Amygdala (tissue), 56 donors: ENCODE measurements at places on chromosomes 16 and 17.

GRCh38 chr17:82914375-82914774 lies 74.6 kb upstream of the ZNF750 start:
- DNase-seq, result no peak

DNA sequence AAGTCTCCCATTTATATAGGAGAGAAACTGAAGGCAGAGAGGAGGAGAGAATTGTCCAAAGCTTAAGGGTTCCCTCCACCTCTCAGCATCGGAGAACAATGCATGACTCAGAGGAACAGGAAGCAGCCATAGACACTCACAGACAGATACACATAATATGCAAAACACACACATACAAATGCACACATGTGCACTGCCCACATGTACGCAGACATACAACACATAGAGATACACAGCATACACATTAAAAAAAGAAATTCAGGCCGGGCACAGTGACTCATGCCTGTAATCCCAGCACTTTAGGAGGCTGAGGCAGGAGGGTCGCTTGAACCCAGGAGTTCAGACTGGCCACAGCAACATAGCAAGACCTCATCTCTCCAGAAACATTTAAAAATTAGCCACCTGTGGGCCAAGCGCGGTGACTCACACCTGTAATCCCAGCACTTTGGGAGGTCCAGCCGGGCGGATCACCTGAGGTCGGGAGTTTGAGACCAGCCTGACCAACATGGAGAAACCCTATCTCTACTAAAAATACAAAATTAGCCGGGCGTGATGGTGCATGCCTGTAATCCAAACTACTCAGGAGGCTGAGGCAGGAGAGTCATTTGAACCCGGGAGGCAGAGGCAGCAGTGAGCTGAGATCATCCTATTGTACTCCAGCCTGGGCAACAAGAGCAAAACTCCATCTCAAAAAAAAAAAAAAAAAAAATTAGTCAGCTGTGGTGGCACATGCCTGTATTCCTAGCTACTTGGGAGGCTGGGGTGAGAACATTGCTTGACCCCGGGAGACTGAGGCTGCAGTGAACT lies 11.3 kb downstream of the ERAL1 start:
- DNase-seq, result no peak

- DNase-seq, result no peak
Measured at GRCh38 chr16:77974883-77975282, 47.5 kb upstream of the CLEC3A start.

DNA sequence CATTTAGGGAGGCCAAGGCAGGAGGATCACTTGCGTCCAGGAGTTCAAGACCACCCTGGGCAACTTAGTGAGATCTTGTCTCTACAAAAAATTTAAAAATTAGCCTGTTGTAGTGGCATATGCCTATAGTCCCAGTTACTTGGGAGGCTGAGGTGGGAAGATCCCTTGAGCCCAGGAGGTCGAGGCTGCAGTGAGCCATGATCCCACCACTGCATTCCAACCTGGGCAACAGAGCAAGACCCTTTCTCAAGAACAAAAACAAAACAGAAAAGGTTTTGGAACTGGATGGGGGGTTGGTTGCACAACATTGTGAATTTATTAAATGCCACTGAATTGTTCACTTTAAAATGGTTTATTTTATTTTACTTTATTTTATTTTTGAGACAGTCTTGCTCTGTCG lies 21.2 kb downstream of the PLXDC1 start:
- DNase-seq, result no peak

DNA sequence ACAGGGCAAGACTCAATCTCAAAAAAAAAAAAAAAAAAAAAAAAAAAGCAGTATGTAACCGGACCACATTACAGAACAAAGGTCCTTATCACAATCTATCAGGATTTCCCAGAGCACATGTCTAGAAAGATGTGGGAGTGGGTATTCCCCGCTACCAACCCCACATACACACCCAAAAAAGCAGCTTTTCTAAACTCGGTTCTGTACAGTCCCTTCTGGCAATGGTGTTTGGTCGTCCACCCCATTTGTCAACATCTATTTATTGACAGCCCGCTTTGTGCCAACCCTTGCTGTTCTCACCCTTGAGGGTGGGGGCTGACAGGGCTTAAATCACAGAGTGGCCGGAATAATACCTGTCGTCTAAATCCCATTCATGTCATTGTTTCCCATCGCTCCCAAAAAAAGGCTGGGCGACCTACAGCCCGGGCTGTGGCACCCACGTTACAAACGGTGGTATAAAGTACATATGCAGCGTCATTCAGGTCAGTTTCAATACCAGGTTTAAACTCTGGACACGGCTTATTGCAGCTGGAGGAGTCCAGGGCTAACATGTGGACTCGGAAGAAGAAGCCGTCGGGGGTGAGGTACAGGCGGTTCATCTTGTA lies 3.6 kb downstream of the C17orf58 start:
- no peak for DNase-seq

GRCh38 chr16:57807968-57808528 lies 5.8 kb upstream of the KIFC3 start:
- peak; percentile 17 for DNase-seq

GRCh38 chr16:74463888-74464287 lies 42.6 kb upstream of the CLEC18B start:
- no peak for DNase-seq

- DNase-seq, result peak; percentile 79
Measured at GRCh38 chr17:72342627-72343527, 222.1 kb downstream of the SOX9 start.

GRCh38 chr17:78013683-78014467 lies 55.4 kb downstream of the TNRC6C start:
- no peak for DNase-seq

GRCh38 chr17:79097226-79098055 lies 22.8 kb downstream of the ENGASE start:
- no peak for DNase-seq

DNA sequence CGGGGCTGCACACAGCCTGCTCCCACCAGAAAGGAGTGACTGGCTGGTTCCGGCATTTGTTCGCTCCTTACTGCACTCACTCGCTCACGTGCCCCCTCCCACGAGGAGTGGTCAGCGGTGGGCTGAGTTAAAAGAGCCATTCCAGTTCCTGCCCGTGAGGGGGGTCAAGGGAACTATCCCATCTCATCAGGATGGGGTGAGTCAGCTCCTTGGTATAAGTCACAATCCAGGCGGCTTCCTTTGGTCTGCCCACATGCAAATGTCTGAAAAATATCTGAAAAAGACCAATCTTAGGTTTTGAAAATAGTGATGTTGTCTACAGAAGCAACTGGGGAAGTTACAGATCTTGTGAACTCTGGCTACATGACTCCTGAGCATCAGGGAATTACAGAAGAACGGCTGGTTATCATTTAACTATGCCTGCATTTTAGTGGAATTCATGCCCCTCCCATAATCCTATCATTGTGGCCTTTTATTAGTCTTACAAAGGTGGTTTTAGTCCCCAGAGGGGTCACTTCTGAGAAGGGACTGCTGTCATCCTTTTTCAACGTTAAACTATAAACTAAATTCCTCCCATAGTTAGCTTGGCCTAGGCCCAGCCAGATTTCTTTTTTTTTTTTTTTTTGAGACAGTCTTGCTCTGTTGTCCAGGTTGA lies 9.8 kb upstream of the TNFSF12 start:
- no peak for DNase-seq

- DNase-seq, result no peak
Measured at GRCh38 chr17:80092959-80093358, 8.4 kb upstream of the GAA start.

GRCh38 chr16:58116081-58116480 lies 13.1 kb downstream of the CFAP20 start:
- DNase-seq, result no peak

GRCh38 chr16:53092284-53092683 lies 37.5 kb downstream of the CHD9 start:
- DNase-seq, result no peak

DNA sequence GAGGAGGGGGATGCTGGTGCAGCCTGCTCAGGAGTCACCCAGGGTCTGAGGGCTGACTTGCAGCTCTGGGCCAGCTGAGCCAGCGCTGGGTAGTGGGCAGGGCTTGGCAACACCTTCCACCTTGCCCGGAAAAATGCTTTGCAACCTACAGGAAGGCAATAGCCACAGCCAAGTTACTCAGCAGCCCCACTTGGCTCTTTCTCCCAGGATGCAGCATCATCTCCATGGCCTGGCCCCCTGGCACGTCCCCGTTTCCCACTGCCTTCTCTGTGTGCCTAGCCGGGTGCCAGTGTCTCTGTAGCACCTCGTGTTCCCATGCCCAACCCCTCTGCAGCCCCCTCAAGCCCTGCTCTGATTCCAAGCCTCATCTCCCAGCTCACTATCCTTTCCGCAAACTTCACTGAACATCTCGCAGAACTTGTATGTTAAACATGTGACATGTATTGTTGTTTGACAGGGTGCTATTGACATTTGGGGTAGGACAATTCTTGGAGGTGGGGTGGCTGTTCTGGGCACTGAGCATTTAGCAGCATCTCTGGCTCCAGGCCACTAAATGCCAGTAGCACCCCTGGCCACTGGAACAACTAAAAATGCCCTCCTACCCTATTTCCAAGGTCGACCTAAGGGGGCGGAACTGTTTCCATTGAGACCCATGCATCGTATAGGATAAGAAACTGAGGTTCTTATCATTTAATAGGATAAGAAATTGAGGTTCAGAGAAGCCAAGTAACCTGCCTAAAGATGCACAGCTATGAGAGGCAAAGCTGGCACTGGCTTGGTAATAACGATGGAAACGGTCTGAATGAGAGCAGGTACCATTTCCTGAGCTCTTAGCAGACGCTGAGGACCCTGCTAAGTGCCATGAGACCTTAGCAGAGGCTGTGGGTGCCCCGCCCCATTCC lies 12.2 kb downstream of the DEXI start:
- no peak for DNase-seq

- DNase-seq, result no peak
Measured at GRCh38 chr17:52546493-52546892, 388.0 kb upstream of the CA10 start.

GRCh38 chr16:70302745-70303144 lies 3.8 kb downstream of the DDX19B start:
- DNase-seq, result no peak

DNA sequence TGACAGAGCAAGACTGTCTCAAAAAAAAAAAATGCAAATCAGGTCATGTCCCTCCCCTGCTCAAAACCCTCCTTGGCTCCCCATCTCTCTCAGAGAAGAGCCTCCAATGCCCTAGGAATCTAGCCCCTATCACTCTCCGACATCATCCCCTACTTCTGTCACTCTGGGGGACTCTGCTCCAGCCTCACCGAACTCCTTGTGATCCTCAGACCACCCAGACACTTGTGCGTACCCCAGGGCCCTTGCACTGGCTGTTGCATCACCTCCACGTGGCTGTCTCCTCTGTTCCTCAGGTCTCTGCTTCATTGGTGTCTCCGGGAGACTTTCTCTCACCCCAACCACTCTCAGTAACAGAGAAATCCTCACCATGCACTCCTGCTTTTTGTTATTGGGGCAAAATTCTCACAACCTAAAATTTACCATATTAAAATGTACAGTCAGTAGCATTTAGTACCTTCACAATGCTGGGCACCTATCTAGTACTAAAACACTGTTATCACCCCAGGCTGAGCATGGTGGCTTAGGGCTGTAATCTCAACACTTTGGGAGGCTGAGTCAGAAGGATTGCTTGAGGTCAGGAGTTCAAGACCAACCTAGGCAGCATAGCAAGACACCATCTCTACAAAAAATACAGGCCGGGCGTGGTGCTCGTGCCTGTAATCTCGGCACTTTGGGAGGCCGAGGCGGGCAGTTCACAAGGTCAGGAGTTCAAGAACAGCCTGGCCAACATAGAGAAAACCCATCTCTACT lies 15.2 kb downstream of the PLA2G10 start:
- no peak for DNase-seq

DNA sequence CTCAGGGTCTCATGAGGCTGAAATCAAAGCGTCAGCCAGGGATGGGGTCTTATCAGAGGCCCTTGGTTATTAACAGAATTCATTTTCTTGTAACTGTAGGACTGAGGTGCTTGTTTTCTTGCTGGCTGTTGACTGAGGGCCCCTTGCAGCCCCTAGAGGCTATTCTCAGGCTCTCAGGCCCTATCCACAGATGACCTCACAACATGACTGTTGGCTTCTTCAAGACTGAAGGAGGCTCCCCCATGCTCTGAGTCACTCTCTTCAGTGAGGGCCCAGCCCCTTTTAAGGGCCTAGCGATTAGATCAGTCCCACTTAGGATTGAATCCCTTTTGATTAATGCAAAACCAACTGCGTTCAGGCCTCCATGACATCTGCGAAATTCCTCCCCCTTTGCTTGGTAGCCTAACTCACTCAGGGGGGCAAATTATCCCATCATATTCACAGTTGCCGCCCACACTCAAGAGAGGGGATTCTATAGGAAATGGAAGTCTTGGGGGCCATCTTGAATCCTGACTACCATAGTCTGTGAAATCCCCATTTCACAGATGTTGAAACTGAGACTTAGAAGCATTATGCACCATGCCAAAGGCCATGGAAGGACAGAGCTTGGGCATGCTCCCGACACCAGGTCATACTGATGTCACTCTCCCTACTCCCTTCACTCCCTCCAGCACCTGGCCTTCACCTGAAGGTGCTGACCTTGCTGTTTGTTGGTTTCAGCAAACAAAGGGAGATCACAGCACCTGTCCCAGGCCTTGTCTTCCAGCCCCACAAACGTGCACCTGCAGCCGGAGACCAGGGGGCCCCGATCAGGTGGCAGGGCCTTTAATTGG lies 592.3 kb downstream of the MAF start:
- DNase-seq, result no peak

DNA sequence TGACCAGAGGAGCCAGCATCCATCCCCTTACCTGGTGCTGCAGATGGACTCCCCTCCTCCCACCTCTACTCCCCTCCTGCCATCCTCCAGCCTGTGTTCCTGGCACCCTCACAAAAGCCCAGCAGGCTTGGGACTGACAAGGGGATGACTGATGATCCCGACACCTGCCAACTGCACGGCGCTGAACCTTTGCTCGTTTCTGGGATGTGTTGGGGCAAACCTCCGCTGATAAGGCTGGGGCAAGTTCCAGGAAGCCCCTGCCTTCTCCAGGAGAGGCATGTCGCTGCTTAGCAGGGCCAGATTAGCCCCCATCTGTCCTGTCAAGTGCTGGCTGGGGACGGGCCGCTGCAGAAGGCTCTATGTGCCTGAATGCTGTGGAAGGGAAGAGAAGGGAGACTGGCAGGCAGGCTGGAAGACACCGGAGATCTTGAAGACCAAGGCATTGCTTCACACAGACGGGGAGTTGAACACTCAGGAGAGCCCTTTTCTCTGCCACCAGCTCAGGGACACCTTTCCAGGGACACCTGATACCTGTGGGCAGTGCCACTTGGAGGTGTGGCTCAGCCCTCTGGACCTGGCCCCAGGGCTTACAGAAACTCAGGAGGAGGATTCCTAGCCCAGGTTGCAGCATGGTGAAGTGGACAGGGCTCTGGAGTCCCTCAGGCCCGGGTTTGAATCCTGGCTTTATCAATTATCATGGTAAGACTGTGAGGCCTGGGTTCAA lies 973 bp upstream of the KRT15 start:
- DNase-seq, result no peak

- DNase-seq, result no peak
Measured at GRCh38 chr17:15943971-15944758, 765 bp upstream of the ADORA2B start.
